Mesendoderm (in vitro differentiated cells): ENCODE measurements at places on chromosomes 12 and 14.

DNA sequence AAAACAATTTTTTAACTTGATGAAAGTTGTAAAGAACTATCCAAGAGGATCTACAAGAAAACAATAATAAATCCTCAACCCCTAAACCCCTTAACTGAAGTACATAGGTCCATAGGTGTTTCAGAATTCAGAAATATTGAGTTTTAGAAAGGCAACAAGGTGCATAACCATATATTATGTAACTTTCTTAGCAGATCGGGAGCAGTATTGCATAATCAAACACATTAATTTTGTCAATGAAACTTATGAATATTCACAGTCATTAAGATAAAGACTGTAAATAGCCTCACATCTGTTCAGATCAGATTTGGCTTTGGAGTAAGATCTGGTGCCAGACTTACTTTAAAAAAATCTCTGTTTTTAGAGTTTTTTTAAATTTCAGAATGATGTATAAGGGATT, 647.1 kb upstream of the FLRT2 start:
- no peak for DNase-seq

DNA sequence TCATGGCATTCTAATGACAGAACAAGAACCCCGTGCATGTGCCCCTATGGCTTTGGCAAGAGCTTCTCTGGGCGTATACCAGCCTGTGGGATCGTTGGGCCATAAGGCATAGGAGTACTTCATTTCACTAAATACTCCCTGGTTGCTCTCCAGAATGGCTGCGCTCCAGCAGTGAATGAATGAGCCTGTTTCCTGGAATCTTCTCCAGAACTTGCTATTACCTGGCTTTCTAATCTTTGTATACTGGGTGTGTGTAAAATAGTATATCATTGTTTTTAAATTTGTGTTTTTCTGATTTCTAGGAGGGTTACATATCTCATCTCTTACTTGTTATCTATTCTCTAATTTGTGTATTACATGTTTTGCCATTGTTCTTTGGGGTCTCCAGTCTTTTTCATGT, 28.6 kb upstream of the EMP1 start:
- no peak for DNase-seq

DNA sequence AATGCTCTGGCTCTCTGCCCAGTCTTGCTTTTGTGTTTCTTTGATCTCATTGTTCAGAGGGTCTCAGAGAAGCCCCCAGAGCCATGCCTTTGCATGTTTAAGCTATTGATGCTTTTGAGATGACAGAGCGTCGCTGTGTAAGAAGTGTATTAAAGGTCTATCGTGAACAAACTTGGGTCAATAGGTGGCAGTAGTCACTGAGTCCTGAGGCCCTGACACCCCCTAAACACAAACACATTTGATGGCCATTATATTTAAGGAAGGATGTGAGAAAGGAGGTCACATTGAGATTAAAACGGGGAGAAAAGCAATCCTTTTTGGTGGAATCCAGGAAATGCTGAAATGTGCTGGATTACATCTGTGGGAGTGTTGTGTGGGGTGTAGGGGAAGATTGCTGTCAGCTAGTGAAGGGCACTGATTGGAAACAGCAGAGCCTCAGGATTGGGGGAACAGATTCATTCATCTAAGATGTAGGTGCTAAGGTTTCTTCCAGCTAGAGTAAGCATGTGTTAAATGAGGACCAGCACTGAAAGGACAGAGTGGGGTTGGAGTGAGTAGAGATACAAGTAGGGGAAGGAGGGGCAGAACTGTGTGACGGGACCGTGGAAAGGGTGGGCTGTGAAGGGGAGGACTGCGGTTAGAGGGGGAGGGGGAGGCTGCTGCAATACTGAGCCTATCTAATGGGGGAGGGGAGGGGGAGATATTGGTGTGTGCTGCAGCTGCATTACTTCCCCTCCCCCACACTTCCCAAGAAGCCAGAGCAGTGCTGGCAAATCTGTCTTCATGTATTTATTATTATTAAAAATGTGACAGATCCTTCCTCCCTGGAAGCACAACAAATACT, 12.7 kb downstream of the NGDN start:
- peak; percentile 32 for DNase-seq

GRCh38 chr12:104605685-104606084, 148.9 kb downstream of the CHST11 start:
- DNase-seq, result peak; percentile 57

DNA sequence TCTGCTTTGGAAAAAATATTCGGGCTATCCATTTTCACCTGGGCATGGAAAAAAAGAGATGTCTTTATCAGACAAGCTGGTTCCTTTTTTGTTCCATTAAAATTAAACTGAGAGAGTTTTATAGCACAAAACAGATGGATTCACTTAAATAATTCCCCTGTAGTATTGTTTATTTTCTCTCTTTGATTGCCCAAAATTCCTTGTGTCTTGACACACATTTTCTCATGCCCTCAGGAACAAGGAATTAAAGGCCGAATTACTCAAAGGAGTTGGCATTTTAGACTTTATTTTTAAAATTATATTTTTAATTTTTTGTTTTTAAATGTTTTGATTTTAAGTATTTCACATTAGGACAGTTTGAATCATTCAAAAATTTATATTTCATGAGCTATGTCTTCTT, 69.6 kb upstream of the SLCO1C1 start:
- DNase-seq, result no peak

GRCh38 chr12:5210179-5210922, 166.7 kb downstream of the KCNA5 start:
- no peak for DNase-seq

GRCh38 chr12:41962171-41962572, 182.5 kb downstream of the GXYLT1 start:
- DNase-seq, result no peak

DNA sequence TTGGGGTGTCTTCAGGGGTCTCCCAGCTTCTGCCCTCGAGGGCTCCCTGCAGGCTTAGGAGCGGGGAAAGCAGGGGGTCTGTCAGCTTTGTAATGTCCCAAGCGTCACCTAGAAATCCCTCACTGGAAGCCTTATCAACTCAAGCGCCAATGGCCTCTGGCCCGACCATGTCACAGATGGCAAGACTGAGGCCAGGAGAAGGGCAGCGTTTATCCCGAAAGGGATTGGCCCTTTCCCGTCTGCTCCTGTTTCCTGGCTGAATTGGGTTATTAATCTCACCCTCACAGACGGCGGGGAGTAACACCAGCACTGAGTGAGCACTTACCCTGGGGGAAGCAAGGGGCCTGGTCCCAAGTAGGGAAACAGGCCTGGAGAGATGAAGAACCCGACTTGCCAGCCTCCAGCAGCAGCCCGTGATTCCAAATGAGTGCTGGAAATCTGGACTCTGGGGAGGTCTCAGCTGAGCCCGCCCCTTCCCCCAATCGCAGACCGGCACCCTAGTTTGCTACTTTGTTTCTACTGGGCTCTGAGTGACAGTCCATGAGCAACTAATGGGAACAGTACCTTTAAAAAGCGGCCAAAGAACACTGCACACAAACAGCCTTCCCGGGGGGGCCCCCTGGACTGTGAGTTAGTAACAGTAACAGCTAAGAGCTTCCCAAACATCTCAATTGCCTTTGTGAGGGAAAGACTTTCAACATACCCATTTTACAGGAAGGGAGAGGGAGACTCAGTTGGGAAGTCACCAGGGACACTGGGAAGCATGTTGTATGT, 2.1 kb upstream of the NCOR2 start:
- no peak for DNase-seq

- peak; percentile 91 for DNase-seq
These were observed 15.1 kb downstream of the PHETA1 start for GRCh38 chr12:111353603-111354295.

GRCh38 chr14:79426103-79426755, 785.1 kb downstream of the DIO2 start:
- no peak for DNase-seq

DNA sequence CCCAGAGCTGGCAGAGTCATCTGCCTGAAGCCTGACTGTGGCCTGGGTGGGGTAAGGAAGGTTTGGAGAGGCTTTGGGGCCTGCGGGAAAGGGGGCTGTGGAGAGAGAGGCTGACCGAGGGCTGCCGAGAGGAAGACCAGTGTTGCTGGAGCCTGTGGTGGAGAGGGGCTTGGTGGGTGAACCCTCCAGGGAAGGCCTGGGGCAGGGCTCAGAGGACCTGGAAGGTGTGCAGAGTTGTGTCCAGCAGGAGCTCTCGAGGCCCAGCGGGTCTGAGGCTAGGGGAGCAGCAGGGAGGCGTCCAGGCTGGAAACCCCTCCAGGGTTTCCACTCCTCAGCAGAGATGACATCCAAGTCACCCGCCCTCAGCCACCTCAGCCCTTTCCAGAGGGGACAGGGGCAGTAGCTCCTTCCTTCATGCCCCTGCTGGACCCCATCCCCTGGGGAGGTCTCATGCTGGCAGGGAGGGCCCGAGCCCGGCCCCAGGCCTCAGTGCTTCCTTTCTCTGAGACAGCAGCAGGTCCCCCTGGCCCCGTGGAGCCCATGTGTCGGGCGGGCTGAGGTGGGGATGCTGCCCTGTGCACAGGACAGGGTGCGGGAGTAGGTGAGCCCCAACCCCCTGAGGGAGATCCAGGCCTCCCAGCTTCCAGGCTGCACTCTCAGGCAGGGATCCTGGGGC, 8.4 kb downstream of the CEP170B start:
- DNase-seq, result no peak

DNA sequence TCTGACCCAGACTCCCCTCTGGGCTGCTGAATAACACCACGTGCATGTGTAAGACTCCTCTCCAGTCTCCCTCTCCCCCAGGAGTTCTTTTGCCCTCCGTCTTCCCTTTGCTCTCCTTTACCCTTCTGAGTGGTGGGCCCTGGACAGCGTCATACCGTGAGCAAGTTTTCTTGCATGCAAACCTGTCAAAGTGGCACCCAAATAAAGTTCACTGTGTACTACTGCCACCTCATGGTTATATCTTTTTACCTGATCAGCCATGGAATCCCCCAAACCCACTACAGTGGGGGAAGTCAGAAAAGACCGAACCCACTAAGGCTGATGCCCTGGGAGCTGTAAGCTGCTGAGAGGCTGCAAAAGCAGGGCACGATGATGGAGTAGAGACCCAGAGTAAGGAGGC, 131.1 kb upstream of the VRK1 start:
- no peak for DNase-seq

- DNase-seq, result no peak
These were observed 64.5 kb upstream of the SLC35F4 start for GRCh38 chr14:57930241-57930975.

DNA sequence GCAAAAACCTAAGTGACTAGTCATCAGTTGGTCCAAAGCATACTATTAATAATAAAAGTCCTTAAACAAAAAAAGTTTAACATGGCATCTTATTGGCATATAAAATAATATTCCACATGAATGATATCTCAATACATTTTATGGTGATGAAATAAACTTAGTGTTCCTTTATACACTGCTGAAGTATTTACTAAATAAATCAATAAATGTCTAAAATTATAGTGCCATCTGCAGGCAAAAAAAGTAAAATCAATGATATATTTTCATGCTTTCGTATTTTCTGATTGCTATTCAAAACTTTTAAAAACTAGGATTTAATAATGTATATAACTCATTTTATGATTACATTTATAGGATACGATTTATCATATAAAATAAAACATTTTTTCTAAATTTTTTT, 30.5 kb downstream of the PUS7L start:
- no peak for DNase-seq

DNA sequence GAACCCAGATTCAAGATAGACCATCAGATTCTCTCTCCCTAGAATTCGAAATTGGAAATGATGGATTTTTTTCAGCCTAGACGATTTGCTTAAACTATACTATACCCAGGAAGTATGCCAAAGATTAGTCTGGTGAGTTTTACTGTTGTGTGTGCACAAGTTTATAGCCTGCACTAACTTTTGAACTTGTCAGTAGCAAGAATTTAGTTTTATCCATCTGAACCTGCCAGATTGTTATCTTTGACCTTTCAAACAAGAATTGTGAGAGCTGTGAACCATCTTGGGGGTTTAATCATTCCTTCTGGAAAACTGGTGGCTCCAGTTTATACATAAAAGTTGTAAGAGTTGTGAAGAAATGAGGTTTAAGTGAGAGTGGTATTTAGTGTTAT, 243.5 kb upstream of the DAAM1 start:
- DNase-seq, result no peak

DNA sequence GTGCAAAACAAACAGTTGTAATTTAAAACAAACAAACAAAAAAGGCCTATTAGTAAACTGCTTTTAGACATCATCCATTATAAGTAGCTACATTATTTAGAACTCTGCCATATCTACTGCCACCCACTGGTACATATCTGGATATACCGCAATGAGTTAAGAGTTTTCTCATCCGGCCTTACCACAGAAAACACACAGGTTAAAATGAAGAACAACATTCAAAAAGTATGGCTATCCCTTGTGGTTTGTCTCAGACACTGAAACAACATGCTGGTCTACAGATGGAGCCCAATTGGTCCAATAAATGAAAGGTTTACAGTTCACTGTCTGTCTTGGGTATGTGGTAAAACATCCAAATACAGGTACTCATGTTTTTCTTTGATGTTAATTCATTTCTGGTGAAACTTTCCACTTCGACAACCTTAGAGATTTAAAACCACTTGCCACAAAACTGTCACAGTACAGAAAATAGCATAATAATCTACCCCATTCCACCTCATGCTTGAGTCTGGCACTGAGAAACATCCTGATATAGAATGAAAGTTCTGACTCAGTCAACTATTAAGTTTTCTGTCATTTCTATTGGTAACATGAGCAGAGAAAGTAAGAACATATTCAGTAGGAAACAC, 354.3 kb downstream of the CEP128 start:
- DNase-seq, result peak; percentile 60

GRCh38 chr14:21120686-21121085, 19.8 kb downstream of the TMEM253 start:
- no peak for DNase-seq

DNA sequence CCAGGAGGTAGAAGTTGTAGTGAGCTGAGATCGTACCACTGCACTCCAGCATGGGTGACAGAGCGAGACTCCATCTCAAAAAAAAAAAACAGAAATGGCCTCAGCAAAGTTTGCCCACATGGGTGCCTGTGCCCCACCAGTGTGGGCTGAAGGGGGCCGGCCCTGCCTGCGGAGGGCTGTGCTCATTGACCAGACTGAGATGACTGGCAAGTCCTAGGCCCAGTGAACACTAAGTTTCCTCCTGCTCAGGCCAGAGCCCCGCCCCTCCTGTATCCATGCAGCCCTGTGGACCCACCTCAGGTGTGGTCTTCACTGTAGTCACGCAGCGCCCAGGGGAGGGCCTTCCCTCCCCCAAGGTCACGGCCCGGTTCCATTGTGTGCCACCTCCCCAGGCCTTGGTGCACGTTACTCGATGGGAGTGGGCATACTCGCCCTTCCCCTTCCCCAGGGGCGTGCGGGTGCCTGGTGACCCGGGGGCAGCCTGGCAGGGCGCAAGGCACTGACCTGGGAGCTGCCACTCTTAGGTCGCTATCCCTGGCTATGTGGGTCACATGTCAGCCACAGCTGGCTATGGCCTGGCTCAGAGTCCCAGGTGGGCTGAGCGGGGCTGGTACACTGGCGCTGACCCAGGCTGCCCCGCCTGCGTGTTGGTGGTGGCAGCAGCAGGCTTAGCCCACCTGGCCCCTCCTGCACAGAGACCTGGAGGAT, 16.1 kb downstream of the INF2 start:
- peak; percentile 50 for DNase-seq
